Bone marrow (tissue), 2 donors: ENCODE measurements at places on chromosomes 3 and 15.

DNA sequence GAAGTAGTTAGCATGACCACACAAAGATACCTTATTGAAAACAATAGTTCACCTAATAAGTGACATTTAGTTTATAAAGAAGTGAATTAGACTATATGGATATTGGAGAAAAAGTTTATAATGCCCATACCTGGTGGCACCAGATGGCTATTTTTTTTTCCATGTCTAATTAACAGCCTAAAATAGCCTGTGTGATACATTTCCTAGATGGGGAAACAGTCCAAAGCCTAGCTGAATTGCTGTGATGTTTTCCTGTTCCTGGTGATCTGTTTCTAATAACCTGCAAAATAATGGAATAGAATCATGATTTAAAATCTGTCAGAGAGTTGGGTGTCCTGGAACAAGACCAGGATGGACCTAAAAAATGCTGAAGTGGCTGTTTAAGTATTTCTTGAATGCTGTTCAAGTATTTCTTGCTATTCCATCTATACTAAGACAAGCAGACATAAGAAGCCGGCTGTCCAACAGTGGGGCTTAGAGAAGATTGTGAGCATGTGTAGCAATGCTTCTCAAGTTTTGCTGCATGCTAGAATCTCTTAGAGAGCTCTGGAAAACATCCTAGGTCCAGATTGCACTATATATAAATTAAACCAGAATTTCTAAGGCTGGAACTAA is 31.3 kb downstream of the LRRC3B start:
- DNase-seq: no peak

DNA sequence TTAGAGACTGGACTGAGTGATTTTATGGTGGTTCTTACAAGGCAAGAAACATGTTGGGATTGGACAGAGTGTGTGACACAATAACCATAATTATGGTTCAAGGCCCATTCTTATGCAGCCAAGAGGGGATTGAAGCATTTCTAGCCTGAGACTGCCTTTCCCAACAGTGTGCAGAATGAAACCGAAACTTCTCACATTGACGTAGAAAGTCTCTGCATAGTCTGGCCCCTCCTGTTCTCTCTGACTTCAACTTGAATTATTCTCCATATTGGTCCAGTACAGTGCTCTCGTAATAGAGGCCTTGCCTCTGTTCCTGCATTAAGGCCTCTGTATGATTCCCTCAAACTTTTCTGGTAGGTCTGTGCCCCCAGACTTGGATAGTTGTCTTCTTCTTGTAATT is 138.3 kb downstream of the DIPK2A start:
- DNase-seq: no peak

DNA sequence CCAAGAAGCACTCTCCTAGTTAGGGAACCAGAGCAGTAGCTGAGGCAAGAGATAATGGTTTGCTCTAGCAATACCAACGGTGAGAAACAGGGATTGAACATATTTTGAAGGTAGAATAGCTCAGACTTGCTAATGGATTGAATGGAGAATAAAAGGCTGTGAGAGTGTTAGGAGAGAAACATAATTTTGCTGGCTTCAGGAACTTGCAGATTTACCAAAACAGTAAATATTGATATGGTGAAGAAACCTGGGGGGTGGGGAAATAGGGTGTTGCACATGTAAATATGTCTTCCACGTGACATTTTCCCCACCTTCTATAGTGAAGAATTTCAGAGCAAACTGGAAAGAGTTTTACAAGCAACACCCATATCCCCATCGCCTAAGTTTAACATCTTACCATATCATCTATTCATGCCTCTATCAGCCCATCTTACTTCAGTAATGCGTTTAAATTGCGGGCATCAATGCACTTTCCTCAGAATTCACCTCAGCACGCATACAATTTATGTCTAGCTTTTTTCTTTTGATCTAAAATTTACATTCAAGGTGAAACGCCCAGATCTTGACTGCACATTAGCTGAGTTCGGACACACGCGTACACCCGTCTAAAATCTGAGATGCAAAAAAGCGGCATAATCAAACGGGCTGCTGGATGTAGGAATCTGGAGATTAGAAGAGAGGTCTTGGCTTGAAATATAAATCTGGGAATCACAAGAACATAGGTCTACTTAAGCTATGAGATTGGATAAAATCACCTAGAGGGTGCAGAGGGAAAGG is 891 bp upstream of the NR1D2 start:
- no peak for DNase-seq

- no peak for DNase-seq
Observed at GRCh38 chr15:62903437-62903836, 139.1 kb upstream of the TPM1 start.

DNA sequence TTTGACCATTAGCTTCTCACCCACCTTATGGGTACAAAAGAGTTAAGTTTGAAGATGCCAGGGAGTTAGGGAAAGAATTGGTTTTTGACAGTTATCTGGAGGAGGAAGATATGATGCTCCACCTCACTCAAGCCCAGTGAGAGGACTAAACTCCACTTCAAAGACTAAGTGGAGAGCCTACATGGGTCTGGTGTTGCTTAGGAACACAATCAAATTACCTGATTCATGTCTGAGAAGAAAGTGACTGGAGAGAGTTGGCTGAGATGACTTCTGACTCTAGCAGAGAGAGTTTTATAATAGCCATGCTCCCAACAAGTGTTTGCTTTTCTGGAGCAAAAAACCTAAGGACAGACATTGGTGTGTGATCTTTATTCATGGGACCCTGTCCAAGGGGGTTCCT is 43.3 kb downstream of the SUCNR1 start:
- no peak for DNase-seq

DNA sequence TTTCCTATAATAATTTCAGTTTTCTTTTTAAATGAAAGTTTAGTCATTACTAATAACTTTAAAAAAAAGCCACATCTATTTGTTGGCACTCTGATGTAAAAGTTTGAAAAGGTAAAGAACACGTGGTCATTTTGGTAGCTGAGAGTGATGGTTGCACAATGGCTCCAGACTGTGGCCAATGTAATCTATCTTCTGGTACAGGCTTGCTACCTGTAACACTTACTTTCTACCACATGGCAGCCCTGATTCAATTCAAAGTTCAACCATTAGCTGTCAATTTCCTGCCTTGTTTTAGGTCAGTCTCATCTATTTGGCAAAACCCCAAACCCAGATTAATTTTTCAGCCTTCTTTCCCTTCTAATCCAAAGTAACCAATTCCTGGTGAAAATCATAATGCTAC is 126.1 kb downstream of the TUSC7 start:
- no peak for DNase-seq

DNA sequence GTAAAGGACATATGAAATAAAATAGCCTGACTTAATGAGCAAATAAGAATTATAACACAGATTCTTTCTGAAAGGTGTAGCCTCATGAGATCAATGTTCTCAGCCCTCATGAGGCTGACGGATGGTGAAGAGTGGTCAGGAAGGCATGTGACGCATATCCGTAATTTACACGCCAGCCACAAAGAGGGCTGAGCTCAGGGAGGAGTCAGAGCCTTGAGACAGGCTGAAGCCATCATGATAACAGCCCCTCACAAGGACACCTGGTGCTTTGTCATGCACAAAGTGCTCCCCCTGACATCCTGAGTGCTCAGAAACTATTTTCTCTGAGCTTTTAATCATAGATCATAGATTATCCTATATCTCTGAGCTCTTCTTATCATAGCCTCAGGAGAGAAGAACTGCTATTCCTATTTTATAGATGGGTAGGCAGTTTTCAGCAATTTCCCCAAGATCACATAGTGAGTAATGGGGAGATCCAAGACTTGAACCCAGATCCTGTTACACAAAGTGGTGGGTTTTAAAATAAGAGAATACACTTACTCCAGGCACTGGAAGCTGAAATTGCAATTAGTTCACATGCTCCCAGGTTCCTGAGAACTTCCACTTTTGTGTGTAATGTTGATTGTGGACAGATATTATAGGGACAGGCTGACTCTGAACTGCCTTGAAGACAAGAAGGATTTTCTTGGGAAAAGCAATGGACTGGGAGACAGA is 267.1 kb downstream of the RPLP1 start:
- DNase-seq: peak; percentile 36

DNA sequence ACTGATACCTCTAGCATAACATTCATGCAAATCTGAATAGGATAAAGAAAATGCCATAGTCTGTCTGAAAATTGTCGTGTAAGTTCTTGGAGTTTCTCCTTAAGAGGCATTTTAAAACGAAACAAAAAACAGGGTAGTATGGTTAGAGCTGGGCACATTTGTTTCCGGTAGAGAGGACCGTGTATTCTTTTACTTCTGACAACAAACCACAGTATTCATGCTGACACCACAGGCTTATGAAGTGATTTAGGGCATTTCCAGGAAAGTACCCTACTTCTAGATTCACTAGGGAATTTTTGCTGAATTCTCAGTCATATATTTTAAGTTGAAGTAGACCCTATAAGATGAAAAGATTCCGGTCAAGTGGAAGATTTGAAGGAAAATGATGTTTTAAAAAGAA is 541.3 kb downstream of the UNC13C start:
- DNase-seq: peak; percentile 67

DNA sequence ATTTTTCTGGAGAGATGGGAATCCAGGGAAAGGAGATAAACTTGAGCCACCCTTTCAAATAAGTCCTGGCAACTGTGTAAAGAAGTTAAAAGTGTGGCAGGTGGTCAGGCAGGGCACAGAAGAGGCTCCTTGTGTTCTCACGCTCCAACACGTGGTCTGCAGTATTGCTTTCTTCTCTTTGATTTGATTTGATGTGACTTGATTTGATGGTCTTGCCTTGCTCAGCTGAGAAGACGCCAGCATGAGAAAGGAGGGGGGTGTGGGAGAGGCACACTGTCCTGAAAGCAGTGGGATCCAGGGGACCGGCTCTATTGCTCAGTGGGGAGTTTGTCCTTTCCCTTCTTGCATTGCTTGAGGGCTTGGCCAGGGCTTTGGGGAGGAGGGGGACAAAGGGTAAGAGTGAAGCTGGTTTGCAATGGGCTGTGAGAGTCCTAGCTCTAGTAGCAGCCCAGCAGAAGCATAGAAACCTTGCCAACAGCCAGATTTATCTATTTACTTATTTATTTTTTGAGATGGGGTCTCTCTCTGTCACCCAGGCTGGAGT is 25.7 kb upstream of the NEO1 start:
- DNase-seq: no peak

DNA sequence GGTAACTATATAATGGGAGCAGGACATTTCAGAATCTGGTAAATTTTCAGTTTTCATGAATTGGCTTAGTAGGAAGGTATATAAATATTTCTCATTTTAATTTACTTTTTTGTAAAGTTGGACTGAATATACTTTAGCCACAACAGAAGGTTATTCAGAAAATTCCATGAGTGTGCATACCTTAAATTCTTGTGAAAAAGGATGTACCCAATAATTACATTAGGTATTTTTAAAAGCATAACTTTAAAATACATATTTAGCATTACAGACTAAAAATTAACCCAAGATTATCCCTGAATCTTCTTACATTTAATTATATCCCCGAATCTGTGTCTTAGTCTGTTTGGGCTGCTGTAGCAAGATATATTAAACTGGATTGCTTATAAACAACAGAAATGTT is 24.9 kb upstream of the ATP11B start:
- DNase-seq: no peak

- DNase-seq: no peak
Observed at GRCh38 chr15:37109872-37110572, 9.7 kb upstream of the MEIS2 start.

GRCh38 chr15:90497376-90497775 is 32.3 kb upstream of the CRTC3 start:
- DNase-seq: peak; percentile 13

- DNase-seq: no peak
Observed at GRCh38 chr3:53688989-53689388, 157.2 kb downstream of the CHDH start.

DNA sequence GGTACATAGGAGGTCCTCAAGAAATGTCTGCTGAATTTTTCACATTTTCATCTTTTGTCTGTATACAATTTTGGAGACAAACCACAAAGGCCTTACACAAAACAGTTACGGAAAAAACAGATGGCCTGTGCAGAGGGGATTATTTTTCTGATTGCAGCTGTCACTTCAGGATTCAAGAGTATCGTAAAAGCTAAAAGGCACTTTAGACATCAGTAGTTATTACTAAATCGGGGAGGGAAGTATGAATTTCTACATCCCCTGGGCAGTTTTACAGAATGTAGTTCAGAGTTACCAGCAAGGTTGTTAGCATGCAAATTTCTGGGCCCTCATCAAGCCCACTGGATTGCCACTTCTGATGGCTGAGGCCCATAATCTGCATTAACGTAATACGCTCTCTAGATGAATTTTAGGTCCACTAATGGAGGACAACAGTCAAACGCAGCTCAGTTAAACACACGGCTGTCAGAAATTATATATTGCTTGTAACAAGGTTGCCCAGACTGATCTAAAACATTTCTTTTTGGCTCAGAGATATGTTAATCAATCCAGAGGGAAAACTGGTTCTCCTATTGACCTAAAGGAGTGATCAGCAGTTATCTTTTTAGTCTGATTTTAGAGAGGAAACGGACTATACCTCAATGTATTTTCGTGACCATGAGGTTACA is 1.1 kb downstream of the RIOX2 start:
- DNase-seq: no peak

GRCh38 chr3:142987707-142988106 is 13.7 kb upstream of the U2SURP start:
- no peak for DNase-seq

DNA sequence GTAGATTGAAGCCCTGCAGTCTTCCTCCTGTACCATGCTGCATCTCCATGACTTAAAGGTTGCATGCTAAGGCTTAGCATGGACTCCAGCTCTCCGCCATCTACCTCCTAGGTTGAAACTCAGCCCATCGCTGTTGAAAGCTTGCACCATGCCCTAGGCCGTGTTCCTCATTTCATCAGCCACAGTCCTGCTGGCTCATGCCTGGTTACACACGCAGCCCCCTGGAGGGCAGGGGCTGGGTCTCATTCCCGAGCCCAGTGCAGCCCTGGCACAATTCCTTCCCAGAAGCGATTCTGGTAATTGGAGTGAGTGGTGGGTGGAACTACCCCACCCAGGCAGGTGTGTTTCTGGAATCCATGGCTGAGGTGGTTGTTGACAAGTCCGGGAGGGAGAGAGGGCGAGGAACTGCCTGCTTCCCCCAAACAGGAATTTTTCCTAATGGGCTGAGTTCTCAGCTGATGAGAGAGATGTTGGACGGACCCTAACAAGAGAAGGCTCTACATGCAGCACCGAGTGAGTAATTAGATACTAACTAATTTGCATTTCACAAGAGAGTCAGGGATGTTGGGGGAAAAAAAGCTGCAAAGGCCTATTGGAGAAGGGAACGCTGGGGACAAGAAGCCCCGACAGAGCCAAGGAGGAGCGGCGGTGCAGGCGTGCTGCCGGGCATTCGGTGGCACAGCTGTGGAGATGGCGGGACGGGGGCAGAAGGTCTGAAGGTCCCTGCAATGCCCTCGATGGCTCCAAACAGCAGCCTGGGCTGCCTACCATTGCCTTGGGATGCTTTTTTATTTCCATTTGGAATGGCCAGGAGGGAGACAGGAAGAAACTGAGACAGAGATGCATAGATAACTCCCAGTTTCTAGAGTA is 92.3 kb upstream of the TLE3 start:
- DNase-seq: no peak

- DNase-seq: no peak
Observed at GRCh38 chr15:52503788-52504496, 24.7 kb downstream of the MYO5A start.
